ENCODE measurements at places on chromosomes 2 and 18.

GRCh38 chr18:24595561-24596031, 135.2 kb downstream of the HRH4 start:
- no peak for DNase-seq

DNA sequence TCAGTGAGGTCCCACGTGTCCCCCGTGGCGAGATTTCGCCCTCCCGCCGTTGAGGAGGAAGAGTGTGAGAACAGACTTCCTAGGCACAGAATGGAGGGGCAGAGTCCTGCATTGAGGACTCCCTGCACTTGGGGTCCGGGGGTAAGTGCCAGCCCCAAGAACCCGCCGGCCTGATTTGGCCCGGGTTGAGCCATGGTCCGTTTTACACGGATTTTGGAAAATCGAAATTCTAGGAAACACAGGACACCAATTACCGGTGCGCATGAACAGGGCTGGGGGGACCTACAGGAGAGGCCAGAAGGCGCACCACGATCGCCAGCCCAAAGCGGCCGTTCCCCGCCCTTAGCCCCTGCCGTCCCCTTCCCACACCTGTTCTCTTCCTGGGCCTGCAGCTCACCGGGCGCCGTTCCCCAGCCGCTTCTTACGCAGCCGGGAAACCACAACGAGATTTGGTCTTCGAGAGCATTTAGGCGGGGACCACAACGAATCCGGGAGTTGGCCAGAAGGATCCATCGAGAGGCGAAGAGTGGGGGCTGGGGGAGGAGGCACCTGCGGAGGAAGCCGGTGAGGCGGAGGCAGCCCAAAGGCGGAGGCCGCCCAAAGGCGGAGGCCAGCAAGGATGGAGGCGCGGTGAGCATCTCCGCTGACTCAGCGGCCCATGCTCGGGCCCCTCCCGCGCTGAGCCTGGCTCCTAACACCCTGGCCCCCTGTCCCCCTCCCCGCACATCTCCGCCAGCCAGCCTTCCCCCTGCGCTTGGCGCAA, 464 bp upstream of the TLX2 start:
- DNase-seq = no peak

- peak; percentile 82 for DNase-seq
Measured at GRCh38 chr2:214069254-214069653, 341.6 kb upstream of the VWC2L start.

GRCh38 chr2:236177967-236178889, 10.0 kb upstream of the GBX2 start:
- DNase-seq = no peak

GRCh38 chr18:23237524-23238151, 102.4 kb downstream of the CABLES1 start:
- DNase-seq = no peak
